ENCODE measurements at places on chromosomes 13 and 19. TPM values are rescaled to one million over a fixed set of nuclear protein-coding genes. Genes with fewer than 3 reads are reported as not detected.

The FGF21 gene
- not detected for total RNA-seq

The CYP2F1 gene
- total RNA-seq = not detected

The BCAM gene
- 66.8 TPM for total RNA-seq

The MED4 gene
- total RNA-seq = 32.0 TPM

The ZNF534 gene
- 0.45 TPM for total RNA-seq

The IZUMO4 gene
- 2.5 TPM for total RNA-seq

The MARCHF2 gene
- 286 TPM for total RNA-seq

The COMP gene
- 0.46 TPM for total RNA-seq

The PLVAP gene
- total RNA-seq = 155 TPM

The ZNF556 gene
- total RNA-seq = not detected

The FAM216B gene
- not detected for total RNA-seq

The NANOS3 gene
- total RNA-seq = not detected

The DNAAF3 gene
- not detected for total RNA-seq

The PLIN3 gene
- 15.4 TPM for total RNA-seq

The BSG gene
- total RNA-seq = 396 TPM

The CLASRP gene
- total RNA-seq = 29.9 TPM

The TEAD2 gene
- total RNA-seq = 73.2 TPM

The B3GNT3 gene
- total RNA-seq = 0.83 TPM

The PSG1 gene
- not detected for total RNA-seq

The ATCAY gene
- total RNA-seq = 0.92 TPM

The ZNF415 gene
- total RNA-seq = 16.1 TPM

The RGCC gene
- total RNA-seq = 142 TPM

The TUBB4A gene
- total RNA-seq = 1.7 TPM

The ZNF345 gene
- total RNA-seq = 6.6 TPM

The LYPD5 gene
- total RNA-seq = 12.0 TPM

The IRGQ gene
- total RNA-seq = 22.4 TPM

The KLK12 gene
- total RNA-seq = not detected

The TMEM150B gene
- 5.2 TPM for total RNA-seq

The MARK4 gene
- total RNA-seq = 17.4 TPM

The TLE2 gene
- 37.1 TPM for total RNA-seq

The ZNF112 gene
- total RNA-seq = 3.5 TPM

The NCR1 gene
- total RNA-seq = not detected

The FBXO17 gene
- 47.8 TPM for total RNA-seq

The TMPRSS9 gene
- not detected for total RNA-seq

The ESD gene
- 124 TPM for total RNA-seq

The KL gene
- total RNA-seq = 5.3 TPM

The KRTDAP gene
- not detected for total RNA-seq

The ANGPTL8 gene
- total RNA-seq = 2.0 TPM

All from esophagus muscularis mucosa (tissue), 4 donors.